Hematopoietic multipotent progenitor cell treated with erythropoietin and hydrocortisone succinate and interleukin-3 and kit ligand, for 17 days (in vitro differentiated cells): ENCODE measurements at places on chromosomes 6 and 20.

- DNase-seq: no peak
Observed at GRCh38 chr6:81906041-81906440, 153.6 kb upstream of the TENT5A start.

GRCh38 chr6:107976155-107976783 lies 18.3 kb upstream of the SEC63 start:
- DNase-seq: no peak

DNA sequence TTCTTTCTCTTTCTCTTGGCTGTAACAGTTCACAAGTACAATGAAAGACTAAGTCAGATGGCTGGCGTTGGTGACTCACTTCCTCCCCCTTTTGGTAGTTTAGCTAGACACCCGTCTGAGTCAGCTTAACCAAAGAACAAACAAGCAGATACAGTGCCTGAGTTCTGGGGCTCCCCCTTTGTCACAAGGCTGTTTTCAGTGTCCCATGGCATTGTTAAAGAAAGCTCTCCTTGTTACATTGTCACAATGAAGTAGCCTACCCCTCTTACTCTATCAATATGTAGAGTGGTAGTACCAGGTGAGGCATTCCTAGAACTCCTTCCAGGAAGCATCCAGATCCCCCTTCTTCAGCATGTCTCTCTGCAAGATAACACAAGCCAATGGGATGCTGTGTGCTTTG lies 38.6 kb downstream of the KIAA0408 start:
- DNase-seq: no peak

GRCh38 chr6:100461917-100462705 lies 2.6 kb downstream of the SIM1 start:
- DNase-seq: no peak

- DNase-seq: no peak
Observed at GRCh38 chr6:20906945-20907344, 372.7 kb downstream of the CDKAL1 start.

DNA sequence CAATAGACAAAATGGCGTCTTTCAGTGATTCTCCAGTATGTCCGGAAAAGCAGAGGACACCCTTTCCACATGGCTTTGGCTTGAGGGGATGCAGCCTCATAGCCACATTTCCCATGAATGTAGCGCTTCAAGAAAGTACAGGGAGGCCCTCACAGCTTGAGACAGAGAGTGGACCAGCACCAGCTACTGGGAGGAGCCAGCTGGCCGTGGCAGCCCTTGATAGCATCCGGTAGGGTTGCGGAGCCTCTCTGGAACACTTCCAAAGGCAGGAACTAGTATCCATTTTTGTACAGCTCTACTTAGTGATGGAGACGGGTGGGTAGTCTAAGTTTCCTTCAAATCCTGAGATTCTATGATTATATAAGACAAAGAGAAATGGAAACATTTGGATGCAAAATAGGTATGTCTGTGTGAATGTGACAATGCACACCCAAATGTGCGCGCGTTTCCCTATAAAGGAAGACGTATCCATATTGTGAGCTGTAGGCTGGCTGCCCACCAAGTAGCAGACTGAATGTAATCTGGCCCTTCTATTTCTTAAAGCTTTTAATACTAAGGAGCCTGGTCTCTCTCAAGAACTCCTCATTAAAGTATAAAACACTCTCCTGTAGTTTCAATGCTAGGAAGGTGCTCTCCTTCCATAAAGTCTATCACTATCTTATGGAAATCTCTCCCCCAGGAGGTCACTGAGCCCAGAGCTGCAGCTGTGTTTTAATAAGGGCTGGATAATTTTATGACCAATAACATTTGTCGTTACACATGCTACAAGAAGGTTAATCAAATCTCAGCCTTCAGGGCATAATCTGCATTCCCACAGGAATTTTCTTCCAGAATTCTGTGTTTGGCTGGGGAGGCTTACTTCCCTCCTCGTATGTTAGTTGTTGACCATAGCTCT lies 74.0 kb downstream of the SOBP start:
- DNase-seq: no peak

DNA sequence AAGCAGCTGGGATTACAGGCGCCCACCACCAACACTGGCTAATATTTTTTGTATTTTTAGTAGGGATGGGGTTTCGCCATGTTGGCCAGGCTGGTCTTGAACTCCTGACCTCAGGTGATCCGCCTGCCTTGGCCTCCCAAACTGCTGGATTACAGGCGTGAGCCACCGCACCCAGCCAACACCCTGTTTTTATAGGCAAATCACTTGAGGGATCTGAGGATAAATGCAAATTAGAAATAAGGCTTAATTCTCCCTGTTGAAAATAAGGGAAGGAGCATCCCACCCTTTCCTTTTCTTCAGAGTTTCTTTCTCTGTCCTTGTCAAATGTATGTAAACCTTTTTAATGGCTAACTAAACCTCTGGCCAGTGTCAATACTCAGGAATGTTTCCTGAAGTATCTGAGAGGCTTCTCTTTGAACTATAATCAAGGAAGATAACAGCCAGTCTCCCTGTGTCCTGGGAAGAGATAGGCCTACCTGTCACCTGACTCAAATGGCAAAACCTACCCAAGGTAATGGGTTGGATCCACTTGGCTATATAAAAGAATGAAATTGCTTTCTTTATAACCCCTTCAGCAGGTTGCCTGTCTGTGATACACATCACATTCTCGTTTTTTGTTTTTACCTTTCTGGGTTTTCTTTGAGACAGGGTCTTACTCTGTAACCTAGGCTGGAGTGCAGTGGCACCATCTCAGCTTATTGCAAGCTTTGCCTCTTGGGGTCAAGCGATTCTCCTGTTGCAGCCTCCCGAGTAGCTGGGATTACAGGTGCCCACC lies 64.5 kb upstream of the TNFAIP3 start:
- DNase-seq: no peak

- DNase-seq: no peak
Observed at GRCh38 chr6:47579040-47579439, 101.5 kb downstream of the CD2AP start.

- no peak for DNase-seq
Observed at GRCh38 chr6:167676666-167677421, 149.9 kb upstream of the AFDN start.

- DNase-seq: no peak
Observed at GRCh38 chr6:110828396-110828795, 13.1 kb upstream of the CDK19 start.

DNA sequence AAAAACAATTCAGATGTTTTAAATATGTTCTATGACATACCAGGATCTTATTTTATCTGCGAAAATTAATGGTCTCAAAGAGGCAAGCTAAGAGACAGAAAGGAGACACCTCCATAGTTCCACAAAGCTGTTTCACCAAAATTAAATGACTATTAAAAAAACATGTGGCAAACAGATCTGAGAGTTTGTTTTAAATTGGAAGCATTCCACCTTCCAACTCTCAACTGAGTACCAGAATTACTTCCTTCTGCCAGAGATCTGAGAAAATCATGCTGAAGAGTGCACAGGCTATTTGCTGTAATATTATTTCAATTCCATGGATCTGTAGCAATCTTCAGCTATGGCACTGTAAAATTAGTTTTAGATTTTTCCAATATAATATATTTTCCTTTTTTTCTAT lies 669.5 kb upstream of the MARCKS start:
- DNase-seq: no peak

DNA sequence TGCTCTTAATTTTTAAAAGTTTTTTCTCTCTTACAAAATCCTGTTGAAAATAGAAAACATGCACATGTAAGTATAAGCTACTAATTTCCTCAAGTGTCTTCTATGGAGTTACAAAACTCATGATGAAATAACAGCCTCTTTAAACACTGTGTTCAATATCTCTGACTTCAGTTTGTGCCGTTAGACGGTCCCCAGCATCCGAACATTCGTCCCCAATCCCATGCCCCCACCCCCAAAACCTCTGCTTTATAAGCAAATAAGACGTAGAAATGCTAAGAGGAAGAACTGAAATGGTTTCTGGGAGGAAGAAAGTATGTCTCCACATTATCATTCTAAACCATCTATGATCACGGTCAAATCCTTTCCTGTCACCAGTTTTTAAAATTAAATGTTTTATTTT lies 31.7 kb upstream of the MYB start:
- no peak for DNase-seq

- no peak for DNase-seq
Observed at GRCh38 chr6:92050216-92050615, 1369.1 kb downstream of the EPHA7 start.
